ENCODE measurements at places on chromosomes 7 and 10.
A peak's percentile ranks its signal among the peaks of the same experiment; 100 is the strongest.

GRCh38 chr7:17307969-17308648 lies 9.7 kb downstream of the AHR start:
- no peak for DNase-seq

DNA sequence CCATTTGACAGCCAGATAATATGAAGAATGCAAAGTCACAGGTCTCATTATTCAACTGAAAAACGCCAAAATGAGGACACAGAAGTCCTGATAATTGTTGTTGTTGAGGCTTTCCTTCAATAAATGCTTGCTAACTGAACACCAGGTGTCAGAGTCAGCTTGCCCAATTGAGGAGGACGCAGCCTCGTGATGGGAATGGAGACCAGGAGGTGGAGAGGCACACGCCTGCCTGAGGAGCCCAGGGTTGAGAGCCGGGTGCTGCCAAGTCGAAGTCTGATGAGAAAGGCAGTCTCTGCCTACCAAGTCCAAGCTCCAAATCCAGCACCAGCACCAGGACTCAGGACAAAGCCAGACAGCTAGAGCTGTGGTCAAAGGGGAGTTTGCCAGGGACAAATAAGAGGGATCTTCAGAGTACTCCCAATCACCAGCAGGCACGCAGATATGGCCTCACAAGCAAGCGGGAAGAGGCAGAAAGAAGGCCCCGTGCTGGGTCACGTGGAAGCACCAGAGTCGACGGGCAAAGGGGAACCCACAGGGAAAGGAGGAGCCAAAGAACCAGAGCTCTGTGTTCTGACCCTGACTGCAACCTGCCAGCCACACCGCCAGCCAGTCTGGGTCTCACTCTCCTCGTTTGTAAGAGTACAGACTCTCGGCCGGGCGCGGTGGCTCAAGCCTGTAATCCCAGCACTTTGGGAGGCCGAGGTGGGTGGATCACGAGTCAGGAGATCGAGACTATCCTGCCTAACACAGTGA lies 47.6 kb downstream of the VOPP1 start:
- no peak for DNase-seq

DNA sequence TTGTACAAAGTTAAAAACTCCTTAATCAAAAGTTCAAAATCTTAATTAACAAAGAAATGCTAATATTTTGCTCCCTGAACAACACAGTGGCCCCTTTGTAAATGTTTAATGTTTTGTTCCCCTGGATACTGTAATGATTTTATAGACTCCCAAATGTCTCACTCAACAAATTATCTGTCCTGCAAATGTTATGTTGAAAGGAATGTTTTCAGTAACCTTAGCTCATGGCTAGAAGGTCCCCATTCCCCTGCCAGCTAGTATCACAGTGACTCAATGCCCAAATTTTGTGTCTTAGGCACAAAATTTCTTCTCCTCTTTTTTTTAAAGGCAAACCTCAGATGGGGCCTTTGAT lies 298.9 kb downstream of the ELMO1 start:
- DNase-seq: no peak

DNA sequence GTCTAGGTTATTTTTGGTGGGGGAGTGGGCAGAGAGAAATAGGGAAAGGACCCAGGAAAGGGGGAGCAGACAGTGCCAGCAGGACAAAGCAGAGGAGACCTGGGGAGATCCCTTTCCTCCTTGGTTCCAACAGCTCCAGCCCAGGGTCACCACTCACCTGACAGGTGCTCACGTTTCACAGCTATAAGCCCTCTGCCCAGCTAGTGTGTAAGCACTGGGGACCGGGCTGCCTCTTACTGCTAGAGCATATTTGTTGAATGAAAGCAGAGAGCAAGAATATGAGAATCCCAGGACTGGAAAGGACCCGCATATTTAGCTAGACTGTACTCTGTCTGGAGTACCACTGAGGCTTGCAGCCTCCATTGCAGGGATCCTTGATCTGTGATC lies 6.7 kb downstream of the ZCCHC24 start:
- no peak for DNase-seq

DNA sequence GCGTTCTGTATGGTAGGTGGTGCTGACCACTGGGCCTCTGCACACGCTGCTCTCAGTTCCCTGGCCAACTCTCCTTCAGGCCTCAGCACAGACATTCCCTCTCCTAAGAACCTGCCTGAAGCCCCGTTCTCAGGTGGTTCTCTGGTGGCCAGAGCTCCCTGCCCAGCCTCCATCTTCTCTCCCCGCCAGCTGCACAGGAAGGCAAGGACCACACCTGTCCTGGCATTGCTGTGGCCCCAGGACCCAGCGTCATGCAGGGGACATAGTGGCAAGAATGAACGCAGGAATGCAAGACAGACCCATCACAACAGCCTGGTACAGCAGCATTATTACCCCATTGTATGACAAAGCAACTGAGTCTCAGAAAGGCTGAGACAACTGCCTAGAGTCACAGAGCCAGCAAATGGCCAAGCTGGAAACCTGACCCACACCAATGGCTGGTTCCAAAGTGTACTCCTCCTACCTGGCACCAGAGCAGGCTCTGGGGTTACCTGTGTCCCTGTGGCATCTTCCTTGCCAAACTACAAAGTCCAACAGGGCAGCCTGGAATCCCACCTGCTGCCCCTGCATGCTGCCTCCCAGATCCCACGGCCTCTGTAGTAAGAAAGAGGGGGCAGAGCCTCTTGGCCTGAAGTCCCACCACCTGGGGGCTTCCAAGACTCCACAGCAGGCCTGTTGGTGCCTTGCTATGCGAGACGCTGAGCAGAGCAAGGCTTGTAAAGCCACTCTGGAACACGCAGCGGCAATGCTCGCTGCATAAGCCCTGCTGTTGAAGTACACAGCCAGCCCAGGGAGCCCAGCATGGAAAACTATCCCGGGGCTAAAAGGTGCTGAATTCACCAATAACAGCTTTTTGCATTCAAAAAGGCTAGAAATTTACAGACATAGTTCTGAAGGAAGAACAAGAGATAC lies 73.3 kb downstream of the CHST15 start:
- DNase-seq: no peak

- no peak for DNase-seq
Observed at GRCh38 chr10:62710182-62710581, 94.3 kb upstream of the ADO start.

DNA sequence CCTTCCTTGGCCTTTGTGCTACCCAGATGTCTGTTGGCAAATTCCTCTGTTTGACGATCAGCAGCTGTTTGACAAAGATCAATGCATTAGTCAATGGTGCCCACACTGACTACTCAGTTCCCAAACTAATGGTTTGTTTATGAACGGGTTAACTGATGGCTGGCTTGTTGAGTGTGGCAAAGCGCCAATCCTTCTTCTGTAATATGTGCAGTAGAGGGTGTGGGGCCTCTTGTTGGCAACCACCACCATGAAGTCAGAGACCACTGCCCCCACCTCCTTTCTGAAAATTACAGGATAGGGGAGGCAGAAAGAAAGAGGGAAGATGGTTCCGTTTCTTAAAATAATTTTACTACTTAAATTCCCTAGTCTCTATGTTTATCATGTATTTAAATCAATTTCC lies 2.6 kb upstream of the PLCE1 start:
- no peak for DNase-seq

DNA sequence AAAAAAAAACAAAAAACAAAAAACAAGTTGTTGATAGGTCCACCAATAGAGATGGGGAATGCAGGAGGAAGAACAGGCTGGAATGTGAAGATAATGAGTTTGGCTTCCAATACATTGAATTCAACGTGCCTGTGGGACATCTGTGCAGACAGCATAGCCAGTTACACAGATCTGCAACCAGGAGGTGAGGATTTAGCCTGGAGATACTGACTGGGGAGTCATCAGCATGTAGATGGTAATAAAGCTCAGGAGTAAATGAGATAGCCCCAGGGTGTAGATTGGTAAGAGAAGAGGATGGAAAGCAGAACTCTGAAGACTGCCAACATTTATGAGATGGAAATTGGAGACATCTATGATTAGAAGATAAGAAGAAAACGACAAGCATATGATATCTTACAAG lies 4.7 kb upstream of the TRIM8 start:
- DNase-seq: no peak

DNA sequence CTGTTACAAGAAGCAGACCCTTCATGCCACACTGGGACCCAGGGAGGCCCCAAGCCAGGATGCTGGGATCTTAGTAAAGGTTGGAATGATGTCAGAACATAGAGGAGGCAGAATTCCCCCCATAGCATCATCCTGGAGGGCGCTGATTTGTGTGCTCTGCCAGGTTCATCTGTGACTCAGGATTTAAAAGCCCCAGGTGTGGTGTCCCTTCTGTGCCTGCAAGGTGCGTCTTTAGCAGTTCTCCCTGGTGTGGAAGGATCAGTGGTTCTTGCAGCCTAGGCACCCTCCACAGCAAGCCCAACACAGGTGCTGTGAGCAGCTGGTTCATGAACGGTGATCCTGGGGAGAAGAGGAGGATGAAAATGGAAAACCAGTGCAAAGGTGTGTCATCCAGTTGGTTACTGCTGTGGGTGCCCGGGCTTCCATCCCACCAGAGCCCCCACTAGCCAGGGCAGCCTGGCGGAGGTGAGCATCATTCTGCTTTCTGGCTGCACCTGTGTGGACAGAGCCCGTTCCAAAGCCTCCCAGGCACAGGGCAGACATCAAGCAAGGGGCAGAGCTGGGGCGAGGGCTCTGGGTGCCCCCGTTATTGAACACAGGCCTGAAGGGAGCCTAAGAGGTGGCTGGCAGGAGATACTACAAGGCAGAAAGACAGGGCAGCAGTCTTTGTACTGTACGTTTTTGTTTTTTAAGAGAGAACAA lies 49.5 kb downstream of the IKZF1 start:
- no peak for DNase-seq

DNA sequence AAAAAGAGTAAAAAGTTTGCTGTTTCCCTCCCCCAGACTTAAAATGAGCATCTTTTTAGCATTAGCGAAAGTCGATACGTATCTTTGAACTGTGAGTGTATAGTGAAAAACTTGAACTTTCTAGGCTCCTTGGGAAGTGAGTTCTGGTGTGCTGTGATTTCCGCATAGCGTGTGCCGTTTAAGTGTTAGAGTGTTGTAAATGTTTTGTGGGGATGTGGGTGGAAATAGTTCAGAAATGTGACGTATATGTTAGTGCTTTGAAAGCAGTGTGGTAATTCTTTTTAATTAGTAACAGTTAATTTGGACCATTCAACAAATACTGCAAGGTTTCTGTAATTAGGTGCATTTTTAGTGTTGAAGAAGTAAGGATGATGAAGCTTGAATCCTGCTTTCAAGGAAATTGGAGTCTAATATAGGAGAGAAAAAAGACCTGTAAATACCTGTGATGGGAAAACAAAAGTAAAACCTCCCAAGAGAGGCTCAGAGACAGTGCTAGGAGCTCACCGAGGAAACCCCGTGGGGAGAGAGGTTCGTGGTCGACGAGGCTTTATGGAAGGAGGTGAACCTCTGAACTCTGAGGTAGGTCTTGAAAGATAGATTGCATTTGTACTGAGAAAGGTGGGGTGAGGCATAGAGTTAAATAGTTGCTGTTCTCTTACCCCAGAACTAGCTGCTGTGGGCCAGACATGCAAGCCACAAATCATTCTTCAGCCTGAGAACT lies 40.8 kb downstream of the RBM33 start:
- DNase-seq: no peak

DNA sequence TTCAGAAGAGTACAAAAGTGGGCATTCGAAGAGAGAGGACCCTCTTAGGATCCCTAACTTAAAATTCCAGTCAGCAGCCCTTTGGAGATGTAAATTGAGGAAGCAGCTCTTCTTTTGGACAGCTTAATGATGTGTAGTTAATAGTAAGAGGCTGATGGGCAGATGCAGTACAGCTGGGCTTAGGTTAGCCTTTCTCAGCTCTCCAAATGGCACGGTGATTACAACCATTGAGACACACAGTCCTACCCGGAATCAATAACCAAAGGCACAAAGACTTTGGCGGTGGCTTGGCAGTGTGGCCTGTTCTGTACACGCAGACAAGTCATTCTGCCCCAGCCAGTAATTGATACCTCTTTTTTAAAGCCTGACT lies 26.8 kb downstream of the GAD2 start:
- no peak for DNase-seq

DNA sequence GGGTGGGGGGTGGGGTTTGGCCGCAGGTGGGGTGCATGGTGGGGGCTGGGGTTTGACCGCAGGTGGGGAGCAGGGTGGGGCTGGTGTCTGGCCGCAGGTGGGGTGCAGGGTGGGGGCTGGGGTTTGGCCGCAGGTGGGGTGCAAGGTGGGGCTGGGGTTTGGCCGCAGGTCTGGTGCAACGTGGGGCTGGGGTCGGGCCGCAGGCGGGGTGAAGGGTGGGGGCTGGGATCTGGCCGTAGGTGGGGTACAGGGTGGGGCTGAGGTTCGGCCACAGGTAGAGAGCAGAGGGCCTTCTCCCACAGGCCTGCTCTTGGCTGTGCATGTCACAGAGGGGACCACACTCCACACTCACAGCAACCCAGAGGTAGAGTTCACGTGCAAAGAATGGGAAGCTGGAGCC lies 586.6 kb downstream of the PTPRN2 start:
- DNase-seq: no peak

- DNase-seq: peak; percentile 86
Observed at GRCh38 chr7:148697256-148698006, 1.3 kb upstream of the CUL1 start.

DNA sequence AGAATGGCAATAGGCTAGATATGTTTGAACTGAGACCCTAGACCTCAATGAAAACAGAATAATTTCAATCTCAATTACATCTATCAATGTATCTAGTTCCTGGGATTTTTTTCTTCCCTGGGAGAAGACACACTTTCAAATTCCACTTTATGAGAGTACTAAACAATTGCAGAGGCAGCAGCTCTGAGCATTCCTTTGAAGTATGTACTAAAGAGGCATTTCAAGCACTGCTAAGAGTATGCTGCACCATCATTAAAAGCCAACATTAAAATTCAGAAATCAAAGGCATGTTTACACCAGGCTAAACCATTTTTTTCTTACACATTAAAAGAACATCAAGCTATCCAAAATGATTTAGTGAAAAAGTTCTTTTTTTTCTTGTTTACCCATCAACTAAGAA lies 297.9 kb upstream of the CACNA2D1 start:
- DNase-seq: no peak

GRCh38 chr7:135886345-135887132 lies 90.6 kb downstream of the MTPN start:
- DNase-seq: no peak

GRCh38 chr7:2460188-2460587 lies 16.0 kb downstream of the GRIFIN start:
- DNase-seq: no peak

DNA sequence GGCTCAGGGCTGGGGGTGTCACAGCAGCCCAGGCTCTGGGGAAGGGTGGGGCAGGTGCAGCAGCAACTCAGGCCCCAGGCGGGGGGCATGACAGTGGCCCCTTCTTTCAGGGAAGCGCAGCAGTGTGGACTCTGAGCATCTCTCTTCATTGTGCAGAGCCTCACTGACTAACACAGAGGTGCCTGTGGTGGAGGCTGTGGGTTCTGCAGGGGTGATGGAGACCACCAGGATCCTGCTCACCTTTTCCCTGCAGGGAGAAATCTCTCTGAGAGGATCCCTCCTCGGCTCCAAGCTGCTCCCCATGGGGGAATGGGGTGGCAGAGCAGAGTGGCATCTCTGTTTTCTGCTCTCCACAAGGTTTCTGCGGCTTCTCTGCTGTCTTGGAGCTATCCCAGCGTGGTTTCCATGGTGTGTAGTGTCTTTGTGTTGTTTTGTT lies 37.8 kb upstream of the SHH start:
- DNase-seq: no peak

Measured in ELR (cell line).